NCI-H1436 treated with DMSO at 0.1 percent for 48 hours (cell line): ENCODE measurements at places on chromosomes 1 and 21.
A peak's percentile ranks its signal among the peaks of the same experiment; 100 is the strongest.

DNA sequence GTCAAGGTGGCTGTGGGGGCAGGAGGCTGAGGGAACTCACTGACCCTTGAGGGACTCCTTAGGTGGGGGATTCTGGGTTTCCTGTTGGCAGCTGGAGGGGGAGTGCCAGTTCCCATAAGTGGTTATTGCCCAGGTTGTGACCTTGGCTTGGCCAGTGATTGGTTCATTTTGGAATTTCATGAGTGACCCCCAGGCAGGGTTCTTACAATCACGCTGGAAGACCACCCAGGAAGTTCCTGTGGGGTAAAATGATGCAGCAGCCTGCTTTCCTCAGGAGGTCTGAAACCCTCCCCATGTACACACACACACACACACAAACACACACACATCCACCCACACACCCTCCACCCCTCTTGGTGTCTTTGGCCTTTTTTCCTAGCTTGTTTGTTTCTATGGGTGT is 16.9 kb downstream of the VANGL1 start:
- no peak for DNase-seq

- peak; percentile 2 for DNase-seq
Measured at GRCh38 chr1:37890378-37891014, 31.1 kb upstream of the MTF1 start.

GRCh38 chr1:187451238-187451637 is 622.5 kb downstream of the PLA2G4A start:
- DNase-seq, result no peak

GRCh38 chr1:32904797-32905196 is 3.6 kb upstream of the TMEM54 start:
- DNase-seq, result no peak

DNA sequence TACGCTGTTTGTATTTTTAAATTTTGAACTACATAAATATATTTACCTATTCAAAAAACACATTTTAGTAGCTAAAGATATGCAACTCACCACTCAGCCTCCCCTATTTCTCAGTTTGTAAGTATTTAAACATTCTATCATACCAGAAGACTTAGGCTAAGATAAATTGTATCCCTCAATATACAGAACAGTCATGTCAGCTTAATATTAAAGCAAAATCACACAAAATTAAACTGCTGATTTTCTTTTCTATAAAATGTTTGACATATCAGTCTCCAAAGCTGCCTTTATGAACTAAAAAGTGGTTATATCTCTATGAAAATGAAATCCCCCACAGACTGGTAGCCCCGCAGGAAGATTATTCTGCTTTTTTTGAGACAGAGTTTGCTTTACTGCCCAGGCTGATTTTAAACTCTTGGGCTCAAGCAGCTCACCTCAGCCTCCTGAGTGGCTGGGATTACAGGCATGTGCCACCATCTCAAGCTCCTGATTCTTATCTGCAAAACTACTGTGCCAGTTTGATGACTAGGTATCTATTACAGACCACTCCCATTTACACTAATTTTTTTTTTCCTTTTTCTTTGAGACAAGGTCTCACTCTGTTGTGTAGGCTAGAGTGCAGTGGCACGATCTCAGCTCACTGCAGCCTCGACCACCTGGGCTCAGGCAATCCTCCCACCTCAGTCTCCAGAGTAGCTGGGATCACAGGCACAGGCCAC is 37.6 kb downstream of the NRDC start:
- DNase-seq, result no peak

- DNase-seq, result no peak
Measured at GRCh38 chr1:87100271-87100670, 185.8 kb downstream of the HS2ST1 start.

- no peak for DNase-seq
Measured at GRCh38 chr21:29624776-29625175, 315.0 kb downstream of the GRIK1 start.

DNA sequence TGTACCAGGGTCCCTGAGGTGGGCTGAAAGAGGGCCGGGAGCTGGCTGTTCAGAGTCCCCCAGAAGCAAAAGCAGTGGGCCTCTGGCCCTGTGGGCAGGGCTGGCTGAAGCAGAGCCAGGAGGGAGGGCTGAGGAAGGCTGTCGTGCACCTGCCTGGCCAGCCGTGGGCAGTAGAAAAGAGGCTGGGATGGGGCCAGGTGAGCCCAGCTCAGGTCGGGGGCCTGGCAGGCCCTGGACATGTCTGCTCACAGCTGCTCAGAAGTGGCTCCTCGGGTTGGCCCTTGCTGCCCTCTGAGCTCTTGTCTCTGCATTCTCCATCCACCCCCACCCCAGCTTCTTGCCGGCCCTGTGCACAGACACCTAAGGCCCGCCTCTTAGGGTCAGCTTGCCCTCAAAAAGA is 60.0 kb downstream of the TCP10L start:
- no peak for DNase-seq

DNA sequence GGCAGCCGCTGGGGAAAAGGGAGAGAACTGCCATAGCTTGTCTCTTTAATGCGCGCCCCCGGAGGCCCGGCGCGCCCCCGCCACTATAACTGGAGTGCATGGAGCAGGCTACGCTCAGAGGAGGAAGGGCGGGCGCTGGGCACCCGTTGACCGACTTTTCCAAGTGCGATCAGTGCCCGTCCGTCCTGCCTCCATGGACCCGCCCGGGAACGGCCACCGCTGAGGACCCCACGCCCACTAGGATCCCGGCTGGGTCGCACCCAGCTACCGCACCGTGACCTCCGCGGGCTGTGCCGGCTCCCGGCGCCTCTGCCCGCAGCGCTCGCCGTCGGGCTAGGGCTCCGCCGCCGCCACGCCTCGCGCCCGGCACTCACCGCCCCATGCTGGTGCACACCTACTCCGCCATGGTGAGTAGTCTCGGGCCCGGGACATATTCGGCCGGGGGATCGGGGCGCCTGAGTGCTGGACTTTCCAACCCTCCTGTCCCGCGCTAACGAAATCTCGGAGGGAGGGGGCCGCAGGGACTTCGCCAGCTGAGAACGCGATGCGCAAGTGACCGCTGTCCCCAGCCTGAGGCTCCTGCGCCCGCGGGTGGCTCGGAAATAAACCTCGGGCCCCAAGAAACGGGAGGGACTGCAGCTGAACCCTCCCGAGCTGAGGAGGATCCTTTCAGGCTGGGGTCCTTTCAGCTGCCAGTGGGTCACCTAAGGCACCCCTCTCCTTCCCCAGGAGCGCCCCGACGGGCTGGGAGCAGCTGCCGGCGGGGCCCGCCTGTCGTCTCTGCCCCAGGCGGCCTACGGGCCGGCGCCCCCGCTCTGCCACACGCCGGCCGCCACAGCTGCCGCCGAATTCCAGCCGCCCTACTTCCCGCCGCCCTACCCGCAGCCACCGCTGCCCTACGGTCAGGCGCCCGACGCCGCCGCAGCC is at the start of gene TFAP2E:
Gene TFAP2E (plus strand): TSS at position 117 of the 927 bp plus-strand sequence. CDS start 264 bp downstream, at position 381.
- no peak for DNase-seq

DNA sequence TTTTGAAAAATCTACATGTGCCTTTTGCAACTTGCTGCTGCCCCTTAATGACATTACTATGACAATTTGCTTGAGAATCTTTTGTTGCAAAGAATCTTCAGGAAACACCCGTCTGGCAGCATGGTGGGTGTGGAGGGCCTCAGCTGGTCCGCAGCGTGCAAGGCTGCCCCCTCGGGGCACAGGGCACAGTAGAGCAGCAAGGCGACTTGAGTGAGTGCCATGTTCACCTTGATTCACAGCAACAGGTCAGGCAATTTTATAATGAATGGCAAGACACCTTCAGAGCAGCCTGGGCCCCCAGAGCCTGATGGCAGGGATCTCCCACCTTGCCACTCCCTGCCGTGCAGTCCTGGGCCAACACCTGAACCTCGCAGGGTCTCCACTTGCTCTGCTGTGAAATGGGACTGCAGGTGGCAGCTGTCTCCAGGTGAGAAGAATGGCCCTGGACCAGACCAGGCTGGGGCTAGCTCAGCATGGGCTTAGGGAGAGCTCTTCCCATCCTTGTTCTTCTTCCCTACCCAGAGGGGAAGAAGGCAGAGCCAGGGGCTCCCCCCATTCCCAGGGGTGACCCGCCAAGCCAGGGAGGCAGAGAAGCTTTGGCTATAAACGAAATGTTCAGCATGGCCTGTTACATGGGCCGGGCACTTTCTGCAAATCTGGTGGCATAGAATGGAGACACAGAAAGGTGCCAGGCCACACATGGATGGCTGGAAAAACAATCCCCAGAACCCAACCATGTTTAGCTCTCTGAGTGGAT is 34.5 kb upstream of the ACTRT2 start:
- DNase-seq, result no peak

- no peak for DNase-seq
Measured at GRCh38 chr1:151855933-151856332, 2.4 kb upstream of the THEM5 start.

GRCh38 chr1:199170711-199171110 is 531.9 kb downstream of the PTPRC start:
- no peak for DNase-seq

DNA sequence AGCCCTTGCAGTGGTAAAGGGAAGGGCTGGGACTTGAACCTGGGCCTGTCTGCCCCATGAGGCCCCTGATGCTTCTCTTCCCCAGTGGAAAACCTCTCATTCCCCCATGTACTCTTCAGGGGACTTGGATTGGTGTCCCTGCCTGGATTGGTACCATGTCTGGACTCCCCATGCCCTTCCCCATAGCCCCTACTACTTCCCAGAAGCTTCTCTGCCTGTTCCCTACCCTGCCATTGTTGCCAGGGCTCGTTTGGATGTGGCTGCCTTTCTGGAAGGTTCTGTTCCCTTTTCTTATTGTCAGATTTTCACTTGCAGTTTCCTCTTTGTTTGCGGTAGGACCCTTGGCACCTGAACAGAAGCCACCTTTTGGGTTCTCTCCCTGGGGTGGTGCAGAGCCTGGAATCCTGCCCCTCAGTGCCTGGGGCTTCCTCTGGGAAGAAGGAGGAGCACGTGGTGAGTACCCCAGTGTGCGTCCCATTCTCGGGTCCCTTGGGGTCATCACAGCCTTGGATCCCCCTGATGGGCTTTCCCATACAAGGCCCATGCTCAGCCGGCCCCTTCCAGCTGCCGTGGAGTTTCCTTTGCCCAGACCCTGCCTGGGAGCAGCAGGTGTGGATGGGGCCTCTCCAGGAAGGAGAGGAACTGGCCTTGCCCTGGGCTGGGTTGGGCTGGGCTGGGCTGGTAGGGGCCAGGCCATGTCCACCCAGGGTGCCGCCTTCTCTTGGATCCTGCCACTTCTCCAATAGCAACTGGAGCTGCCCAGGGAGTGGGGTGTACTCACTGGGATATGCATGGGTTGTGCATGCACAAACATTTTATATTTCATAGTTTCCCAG is 281.1 kb downstream of the PTPRU start:
- DNase-seq, result no peak
